ENCODE measurements at places on chromosomes 3 and 15.

- no peak for DNase-seq
These were observed 25.3 kb downstream of the CHD2 start for GRCh38 chr15:92925454-92925853.

DNA sequence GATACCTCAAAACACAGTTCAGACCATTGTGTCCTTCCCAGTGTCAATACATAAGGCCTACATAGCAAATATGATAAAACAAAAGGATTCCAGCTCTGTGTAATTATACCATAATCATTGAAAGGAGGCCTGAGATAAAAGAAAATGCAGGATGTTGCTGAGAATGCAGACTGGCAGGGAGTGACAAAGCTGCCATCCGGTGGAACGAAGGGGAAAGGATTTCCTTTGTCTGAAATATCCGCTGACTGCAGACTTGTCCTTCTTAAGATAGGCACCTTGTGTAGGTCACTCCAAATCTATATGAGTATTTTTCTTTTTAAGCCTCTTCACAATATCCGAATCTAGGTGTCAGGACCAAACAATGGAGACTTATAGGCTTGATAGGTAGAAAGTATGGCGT, 108.0 kb downstream of the KCNH8 start:
- DNase-seq: no peak

DNA sequence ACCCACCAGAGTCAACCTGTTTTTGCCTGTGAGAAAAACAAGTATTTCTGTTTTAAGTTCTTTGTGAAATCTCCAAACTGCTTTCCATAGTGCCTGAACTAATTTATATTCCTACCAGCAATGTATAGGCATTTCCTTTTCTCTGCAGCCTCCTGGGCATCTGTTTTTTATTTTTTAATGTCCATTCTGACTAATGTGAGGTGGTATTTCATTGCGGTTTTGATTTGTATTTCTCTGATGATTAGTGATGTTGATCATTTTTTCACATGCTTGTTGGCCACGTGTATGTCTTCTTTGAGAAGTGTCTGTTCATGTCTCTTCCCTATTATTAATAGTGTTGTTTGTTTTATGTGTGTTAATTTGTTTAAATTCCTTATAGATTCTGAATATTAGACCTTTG, 820.5 kb downstream of the MCTP2 start:
- no peak for DNase-seq

DNA sequence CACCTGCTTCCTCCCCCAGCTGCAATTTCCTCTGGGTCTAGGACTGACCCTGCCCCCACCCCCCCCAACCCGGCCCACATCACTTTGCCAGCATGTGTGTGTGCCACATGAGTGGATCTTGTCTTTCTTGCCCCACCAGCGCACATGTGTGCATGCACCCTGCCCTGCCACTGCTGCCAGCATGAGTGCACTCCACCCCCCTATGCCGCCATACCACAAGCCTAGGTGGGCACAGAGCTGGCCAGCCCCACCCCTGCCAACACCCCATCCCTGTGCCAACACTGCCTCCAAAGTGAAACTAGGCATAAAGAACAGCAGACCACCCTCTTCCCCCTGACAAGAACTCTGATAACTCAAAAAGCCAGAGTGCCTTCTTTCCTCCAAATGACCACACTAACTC, 296.3 kb upstream of the SGO1 start:
- no peak for DNase-seq

DNA sequence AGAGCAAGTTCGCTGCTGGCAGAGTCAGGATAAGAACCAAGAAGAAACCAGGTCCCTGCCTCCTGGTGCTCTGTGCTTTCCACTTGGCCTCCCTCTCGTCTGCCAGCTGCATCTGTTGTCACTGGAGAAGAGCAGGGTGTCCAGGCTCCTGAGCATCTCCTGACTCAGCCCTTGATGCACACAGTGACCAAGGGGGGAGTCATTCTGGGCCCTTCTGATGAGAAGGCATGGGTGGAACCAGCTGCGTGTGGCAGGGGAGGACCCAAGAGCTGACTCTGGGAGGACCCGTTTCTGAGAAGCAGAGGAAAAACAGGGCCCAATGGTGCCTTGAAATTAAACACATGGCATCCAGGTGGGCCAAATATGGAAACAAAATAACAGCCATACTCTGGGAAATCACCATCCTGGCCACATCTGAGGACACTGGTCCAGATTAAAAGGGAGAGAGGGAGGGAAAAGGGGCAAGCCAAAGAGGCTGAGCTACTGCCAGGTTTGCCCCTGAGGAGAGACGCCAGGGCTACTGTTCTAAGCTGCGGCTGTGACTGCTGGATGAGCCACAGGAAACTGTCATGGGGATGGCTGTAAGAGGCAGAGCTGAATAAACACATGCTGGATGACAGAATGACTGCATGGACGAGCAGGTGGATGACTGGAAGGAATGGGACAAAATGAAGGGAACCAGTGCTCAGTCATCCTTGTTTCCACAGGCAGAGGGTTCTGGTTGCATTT, 58.1 kb upstream of the CA12 start:
- DNase-seq: peak; percentile 25

GRCh38 chr15:80492874-80493273, 88.7 kb downstream of the ARNT2 start:
- no peak for DNase-seq

DNA sequence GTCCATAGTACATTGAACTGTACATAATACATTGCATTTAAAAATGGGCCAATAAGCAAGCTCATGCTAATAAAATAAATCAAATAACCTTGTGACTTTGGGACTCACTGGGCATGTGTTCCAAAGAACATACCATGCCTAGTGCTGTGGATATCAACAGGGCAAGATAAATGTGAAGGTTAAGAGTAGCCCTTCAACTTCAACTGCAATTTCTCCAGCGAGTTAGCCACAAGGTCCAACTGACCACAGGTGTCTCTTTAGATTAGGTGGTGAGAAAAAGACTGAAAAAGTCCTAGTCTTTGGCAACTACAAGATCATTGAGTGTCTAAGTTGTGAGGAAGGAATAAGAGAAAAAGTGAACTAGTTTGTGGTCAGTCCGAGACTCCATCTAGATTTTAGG, 78.3 kb upstream of the ATP11B start:
- DNase-seq: no peak

GRCh38 chr15:42084465-42085235, 9.7 kb downstream of the PLA2G4D start:
- DNase-seq: peak; percentile 86

DNA sequence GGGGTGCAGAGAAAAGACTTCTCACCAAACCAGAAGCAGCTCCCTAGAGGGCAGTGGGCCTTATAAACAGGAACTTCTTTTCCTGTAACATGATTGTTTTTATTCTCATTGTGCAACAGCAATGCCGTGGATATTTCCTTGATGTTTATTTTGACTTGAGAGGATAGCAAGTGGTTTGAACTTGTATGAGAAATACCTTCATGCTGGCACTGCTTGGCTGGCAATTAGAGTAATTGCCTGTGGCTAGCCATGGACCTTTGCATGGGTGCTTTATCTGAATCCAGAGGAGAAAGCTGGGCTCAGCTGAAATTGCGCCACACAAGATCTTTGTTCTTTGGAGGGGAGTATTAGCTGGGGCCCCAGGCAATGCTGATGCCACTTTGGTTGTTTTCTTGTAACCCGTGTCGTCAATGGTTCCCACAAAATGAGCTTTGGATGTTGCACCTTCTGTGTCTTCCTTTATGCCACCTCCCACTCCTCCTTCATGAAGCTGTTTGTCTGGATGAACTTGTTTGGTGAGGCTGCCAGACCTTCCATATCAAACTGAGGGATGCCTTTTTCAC, 37.9 kb downstream of the CMTM8 start:
- DNase-seq: no peak

GRCh38 chr3:47803480-47804025, 615 bp downstream of the DHX30 start:
- DNase-seq: no peak

GRCh38 chr15:60353245-60353920, 44.4 kb downstream of the ANXA2 start:
- DNase-seq: no peak

GRCh38 chr15:45714590-45715488, 80.0 kb downstream of the SQOR start:
- no peak for DNase-seq

- DNase-seq: no peak
These were observed 76.0 kb downstream of the PTPRG start for GRCh38 chr3:61637088-61638051.

DNA sequence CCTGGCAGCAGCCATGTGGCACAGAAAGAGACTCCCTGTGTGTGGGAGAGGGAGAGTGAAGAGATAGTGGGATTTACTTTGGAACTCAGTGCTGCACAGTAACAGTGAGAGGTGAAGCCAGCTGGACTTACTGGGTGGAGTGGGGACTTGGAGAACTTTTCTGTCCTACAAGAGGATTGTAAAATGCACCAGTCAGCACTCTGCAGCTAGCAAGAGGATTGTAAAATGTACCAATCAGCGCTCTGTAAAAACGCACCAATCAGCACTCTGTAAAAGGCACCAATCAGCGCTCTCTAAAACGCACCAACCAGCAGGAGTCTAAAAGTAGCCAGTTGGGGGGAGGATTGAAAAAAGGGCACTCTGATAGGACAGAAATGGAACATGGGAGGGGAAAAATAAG, 688.8 kb upstream of the ALCAM start:
- DNase-seq: no peak

DNA sequence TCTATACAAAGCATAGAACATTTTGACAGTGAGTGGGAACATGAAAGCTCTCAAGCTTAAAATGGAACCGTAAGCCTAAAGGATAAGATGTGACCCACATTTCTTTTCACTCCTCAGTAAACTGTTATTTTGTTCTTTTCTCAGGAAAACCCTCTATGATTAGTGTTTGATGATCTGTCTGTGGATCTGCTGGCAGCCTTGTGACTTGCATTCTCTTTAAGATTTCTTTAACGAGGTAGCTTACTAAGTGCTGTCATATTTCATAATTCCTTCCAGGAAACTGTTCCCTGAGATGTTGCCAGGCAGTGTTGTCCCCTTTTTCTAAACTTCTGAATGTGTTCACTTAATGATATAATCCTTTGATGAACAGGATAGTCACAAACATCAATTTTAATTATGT, 167.6 kb downstream of the PYDC2 start:
- DNase-seq: no peak

- peak; percentile 37 for DNase-seq
These were observed 12.8 kb downstream of the IQGAP1 start for GRCh38 chr15:90400759-90401314.

DNA sequence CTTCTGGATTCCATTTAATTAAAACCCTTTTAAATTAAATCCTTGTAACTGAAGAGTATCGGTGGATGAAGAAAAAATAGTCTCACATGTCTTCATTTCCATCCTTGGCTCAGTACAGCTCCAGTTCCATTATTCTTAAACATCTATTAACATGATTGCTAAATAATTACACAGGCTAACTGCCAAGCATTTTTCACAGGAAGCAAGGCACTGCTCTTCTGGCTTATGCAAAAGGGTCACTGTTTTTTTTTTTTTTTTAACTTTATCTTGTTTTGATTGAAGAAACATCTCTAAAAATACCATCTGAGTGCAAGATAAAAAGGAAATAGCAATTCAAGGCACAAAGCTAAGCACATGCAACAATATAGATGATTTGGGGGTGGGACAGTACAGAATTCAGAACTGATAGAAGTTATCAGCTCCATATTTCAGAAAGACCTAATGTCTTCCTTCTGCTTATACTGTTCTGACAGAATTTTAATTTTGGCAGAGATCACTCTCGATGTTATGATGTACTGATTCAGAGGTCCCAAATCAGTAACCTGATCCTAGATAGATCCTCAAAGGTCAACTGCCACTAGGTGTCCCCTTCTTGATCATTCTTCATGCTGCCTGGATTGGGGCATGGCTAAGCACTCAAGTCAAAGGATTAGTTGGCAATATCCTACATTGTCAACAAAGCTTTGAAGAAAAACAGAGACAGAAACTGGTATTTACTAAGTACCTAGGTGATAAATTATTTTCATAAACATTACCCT, 57.8 kb upstream of the ACTC1 start:
- no peak for DNase-seq

DNA sequence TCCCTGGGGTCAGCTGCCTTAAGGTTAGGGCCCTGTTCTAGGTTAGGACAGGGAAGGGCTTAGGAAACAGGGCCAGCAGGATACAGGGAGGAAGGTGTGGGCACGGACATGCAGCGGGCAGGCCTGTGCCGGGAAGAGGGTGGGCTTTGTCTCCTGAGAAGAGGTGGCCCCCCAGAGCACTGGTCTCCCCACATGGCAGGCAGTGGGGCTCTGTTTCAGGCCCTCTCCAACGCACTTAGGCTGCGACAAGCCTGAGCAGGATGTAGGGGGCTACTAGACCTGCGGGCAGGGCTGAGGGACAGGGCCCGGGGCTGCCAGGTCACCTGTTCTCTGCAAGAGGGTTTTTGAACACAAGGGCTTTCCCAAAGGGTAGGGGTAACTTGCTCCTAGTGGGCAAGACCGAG, 33.5 kb downstream of the KLF13 start:
- DNase-seq: no peak

DNA sequence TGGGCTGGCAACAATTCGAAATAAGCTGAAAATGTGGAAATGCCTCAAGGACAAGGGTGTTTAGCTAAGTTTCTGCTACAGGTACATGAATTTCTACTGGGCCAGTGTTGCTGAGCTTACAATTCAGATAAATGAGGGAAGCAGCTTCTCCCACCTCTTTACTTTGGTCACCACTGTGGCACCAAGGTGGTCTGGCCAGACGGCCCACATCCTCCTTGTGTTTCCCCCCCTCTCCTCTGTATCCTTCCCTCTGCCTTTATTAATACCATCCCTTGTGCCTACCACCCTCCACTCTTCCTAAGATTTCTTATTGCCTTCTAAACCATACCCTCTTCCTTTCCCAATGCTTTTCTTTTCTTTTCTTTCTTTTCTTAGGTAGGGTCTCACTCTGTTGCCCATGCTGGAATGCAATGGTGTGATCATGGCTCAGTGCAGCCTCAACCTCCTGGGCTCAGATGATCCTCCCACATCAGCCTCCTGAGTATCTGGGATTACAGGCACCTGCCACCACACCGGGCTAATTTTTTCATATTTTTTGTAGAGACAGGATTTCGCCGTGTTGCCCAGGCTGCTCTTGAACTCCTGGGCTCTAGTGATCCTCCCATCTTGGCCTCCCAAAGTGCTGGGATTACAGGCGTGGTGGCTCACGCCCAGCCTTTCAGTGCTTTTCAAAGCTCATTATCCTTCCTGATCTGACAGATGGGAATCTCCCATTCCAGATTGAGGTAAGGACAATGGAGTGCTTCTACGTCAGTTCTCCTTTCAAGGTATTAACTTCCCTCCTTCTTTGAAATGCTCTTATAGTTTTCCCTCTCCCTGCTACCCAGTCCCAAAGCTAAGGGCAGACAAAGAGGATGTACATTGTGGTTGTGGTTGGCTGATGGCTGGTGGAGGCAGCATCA, 14.8 kb downstream of the ANXA2 start:
- no peak for DNase-seq

GRCh38 chr3:36095238-36095637, 285.1 kb upstream of the STAC start:
- DNase-seq: no peak

GRCh38 chr3:141336672-141337522, 31.4 kb upstream of the ZBTB38 start:
- peak; percentile 35 for DNase-seq

- no peak for DNase-seq
These were observed 1024.3 kb downstream of the FHIT start for GRCh38 chr3:60226912-60227311.

GRCh38 chr3:105512061-105512460, 145.4 kb downstream of the ALCAM start:
- DNase-seq: no peak

GRCh38 chr3:107450254-107450893, 72.4 kb upstream of the BBX start:
- peak; percentile 23 for DNase-seq

Data from H54 (cell line).